T1000 (cell line): ENCODE measurements at places on chromosomes 7 and 10.

- no peak for DNase-seq
Measured at GRCh38 chr7:92072121-92072520, 62.2 kb downstream of the CYP51A1 start.

GRCh38 chr7:98877692-98878364, 504 bp upstream of the TRRAP start:
- DNase-seq = no peak

DNA sequence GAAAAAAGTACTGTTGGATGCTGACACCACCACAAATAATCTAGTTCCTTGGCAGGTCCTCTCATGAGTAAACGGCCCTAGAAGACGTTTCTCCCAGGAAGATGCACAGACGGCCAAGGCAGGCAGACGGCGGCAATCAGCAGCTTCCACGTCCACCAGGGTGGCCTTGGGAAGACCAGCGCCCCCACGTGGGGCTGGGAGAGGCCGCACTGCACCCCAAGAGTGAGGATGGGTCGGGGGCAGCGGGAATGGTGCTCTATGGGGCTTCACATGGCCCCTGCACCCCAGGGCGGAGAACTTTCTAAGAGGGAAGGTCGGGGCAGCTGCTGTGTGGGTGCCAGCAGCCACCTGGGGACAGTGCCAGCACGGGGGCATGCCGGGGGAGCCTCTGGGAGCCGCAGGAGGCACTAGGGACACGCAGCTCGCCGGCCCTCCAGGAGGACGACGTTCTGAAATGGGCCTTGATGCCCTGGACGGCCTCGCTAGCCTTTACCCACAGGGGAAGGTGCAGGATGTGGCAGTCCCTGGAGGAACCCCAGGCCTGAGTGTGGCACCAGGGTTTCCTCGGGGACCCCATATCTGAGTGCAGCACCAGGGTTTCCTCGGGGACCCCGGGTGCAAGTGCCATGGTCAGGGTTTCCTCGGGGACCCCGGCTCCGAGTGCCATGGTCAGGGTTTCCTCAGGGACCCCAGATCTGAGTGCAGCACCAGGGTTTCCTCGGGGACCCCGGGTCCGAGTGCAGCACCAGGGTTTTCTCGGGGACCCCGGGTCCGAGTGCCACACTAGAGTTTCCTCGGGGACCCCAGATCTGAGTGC, 539.9 kb downstream of the DNAJB6 start:
- DNase-seq = no peak

DNA sequence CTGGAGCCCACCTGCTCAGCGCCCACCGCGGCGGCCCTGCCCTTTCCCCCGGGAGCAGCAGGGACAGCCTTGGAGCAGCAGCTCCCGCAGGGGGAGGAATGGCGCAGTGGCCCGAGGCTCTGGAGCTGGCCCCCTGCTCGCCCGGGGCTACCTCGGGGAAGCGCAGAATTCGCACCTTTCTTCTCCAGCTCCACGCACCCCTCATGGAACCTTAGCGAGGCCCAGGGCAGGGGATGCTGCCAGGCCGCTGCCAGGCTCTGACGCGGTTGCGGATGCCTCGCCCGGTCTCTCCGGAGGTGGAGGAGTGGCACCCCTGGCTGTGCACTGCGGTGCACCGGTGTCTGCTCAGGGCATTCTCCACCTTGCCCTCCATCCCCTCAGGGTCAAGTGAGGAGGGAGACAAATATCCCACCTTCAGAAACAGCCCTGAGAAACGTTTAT, 84.9 kb upstream of the MKI67 start:
- no peak for DNase-seq

- DNase-seq = no peak
Measured at GRCh38 chr10:122445469-122445868, 9.0 kb upstream of the ARMS2 start.
